ENCODE measurements at places on chromosomes 7 and 10. TPM values are rescaled to one million over a fixed set of nuclear protein-coding genes. Genes with fewer than 3 reads are reported as not detected.

DNA sequence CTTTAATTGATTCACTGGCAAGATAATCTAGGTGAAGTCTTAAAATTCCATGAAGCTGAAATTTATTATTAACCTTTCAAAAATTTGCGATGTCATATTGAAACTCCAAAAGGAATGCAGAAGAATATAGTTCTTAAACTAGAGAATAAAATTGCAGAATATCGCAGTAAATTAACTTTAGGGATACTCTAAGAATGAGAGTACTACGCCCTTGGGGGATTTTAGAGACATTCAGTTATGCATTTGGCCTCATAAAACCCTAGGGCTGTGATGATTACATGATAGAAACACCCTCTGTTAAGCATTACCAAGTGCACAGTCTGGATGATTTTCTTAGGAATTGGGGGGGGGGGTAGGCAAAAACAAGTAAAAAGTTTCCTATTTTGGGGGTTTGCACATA, 3.7 kb downstream of the WNT2 start:
- DNase-seq, result no peak

Gene RHOBTB1
- 65.8 TPM for polyA plus RNA-seq

Gene TBC1D12
- polyA plus RNA-seq, result 18.8 TPM

DNA sequence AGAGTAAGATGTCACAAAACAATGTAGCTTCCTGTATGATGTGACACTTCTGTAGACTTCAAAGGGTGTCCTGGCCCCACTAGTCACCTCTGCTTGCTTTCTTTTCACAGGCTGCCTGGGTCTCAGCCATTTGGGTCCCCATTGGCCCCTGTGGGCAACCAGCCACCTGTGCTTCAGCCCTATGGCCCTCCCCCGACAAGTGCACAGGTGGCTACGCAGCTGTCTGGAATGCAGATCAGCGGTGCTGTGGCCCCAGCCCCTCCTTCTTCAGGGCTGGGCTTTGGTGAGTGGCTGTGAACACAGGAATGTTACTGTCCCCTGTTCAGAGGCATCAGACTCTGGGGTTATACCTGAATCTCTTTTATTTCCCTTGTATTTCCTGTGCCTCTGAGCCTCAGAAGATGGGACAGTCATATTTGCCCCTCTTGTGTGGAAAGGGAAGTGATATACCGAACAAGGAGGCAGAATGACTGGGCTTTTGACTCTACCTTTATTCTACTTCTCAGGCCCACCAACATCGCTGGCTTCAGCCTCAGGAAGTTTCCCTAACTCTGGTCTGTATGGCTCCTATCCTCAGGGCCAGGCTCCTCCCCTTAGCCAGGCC, 15.4 kb downstream of the SEC24C start:
- no peak for DNase-seq

- no peak for DNase-seq
Measured at GRCh38 chr7:19530261-19530660, 178.6 kb downstream of the POLR1F start.

- no peak for DNase-seq
Measured at GRCh38 chr10:103699611-103700435, 155.6 kb downstream of the SH3PXD2A start.

Measured in left renal cortex interstitium (tissue), 4 donors.